Fibroblast of lung (primary cell): ENCODE measurements at places on chromosomes 3 and 15.

DNA sequence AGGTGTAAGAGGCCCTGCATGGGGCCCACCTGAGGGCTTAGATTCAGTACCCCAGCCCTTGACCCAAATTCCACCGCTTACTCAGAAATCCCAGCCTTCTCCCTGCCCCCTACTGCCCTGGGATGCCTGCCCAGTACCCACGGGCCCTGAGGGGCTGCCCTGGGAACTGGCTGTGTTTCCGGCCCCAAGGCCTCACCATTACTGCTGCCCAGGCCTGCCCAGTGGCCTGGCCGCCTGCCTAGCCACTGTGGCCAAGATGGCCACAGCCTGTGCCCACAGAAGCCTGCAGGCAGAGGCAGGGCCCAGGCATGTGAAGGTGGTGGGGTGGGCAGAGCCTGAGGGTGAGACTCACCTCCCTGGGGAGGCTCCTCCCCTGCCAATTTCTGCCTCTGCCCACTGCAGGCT is 6.1 kb upstream of the PRKCD start:
- DNase-seq, result no peak
- no peaks in the 10 kb centered on the region for H3K36me3 ChIP-seq
- no peak overlapping the region for H3K27ac ChIP-seq
- peaks cover 10% of the 10 kb centered on the region for H3K27me3 ChIP-seq
- no peak overlapping the region for H3K4me3 ChIP-seq
- peaks cover 6% of the 10 kb centered on the region for H3K4me1 ChIP-seq

DNA sequence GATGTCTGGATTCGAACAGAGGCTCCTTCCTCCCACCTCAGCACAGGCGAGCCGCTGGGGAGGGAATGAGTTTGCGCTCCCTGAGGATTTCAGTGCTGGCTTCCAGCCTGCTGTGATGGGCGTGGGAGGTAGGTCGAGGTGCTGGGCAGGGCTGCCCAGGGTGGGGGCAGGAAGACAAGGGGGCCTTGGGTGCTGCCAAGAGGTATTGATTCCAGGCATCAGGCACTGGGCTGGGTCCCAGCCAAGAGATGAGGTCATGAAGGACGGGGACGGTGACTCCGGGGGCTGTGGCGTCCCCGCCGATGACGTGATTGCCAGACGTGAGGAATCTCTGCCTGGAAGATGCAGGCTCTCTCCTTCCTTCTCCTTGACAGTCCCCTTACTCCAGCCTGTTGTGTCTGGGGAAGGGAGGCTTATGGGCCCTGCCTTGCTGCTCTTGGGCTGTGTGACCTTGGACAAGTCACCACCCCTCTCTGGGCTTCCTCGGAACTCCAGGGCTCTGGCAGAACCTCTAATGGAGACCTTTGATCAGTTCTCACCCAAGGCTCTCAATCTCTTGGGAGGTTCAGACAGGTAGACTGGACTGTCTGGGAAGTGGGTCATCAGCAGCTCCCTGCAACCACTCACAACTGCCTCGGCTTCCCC is 116.8 kb downstream of the FBLN2 start:
- no peak overlapping the region for H3K27ac ChIP-seq
- H3K4me1 ChIP-seq, result no peaks in the 10 kb centered on the region
- H3K27me3 ChIP-seq, result no peaks in the 10 kb centered on the region
- no peak overlapping the region for H3K4me3 ChIP-seq

DNA sequence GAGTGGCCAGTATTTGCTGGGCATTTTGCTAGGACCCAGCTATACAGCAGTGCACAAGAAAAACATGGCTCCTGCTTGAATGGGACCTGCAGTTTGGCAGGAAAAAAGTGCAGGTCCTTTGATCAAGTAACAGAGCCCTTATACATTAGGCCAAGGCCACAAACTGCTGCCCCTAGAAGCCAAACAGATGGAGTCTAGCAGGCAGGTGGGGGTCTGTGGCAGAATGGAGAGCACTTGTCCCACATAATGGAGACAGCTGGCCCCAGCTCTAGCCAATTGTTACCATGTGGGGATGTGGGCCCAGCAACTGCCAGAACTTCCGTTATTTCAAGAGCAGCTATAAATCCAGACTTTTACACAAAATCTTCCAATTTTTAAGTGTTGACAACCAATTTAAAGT is 79.3 kb downstream of the SHQ1 start:
- no peaks in the 10 kb centered on the region for H3K27me3 ChIP-seq
- DNase-seq, result no peak
- no peak overlapping the region for H3K27ac ChIP-seq
- H3K4me1 ChIP-seq, result no peaks in the 10 kb centered on the region

DNA sequence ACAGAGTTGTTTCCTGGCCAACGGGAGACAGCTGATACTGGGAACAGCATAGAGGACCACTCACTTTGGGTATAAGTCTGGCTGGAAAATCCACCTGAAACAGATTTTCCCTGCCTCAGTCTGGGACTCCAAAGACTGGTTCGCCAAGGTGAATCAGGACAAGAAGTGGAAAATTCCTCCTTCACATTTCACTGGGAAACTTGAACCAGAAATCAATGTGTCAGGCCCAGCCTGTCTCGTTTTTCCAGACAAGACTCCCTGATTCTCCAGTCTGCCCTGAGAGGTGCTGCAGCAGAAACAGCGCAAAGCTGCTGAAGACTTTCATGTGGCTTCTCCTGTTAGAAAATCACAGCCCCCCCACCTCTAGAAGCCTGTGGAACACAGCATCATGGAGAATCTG is 269.8 kb downstream of the OPA1 start:
- DNase-seq, result no peak
- no peaks in the 10 kb centered on the region for H3K27me3 ChIP-seq
- H3K27ac ChIP-seq, result no peak overlapping the region
- H3K4me1 ChIP-seq, result no peaks in the 10 kb centered on the region
- no peak overlapping the region for H3K4me3 ChIP-seq

GRCh38 chr15:85825118-85825517 is 30.4 kb upstream of the KLHL25 start:
- DNase-seq, result no peak
- H3K4me1 ChIP-seq, result no peaks in the 10 kb centered on the region
- no peaks in the 10 kb centered on the region for H3K36me3 ChIP-seq
- no peak overlapping the region for H3K4me3 ChIP-seq
- H3K27me3 ChIP-seq, result no peaks in the 10 kb centered on the region

GRCh38 chr15:51251556-51251955 is 86.8 kb downstream of the CYP19A1 start:
- no peak for DNase-seq
- no peaks in the 10 kb centered on the region for H3K36me3 ChIP-seq
- H3K27ac ChIP-seq, result no peak overlapping the region
- peaks cover 7% of the 10 kb centered on the region for H3K27me3 ChIP-seq
- H3K4me3 ChIP-seq, result no peak overlapping the region

- peak; percentile 75 for DNase-seq
- no peak overlapping the region for H3K4me3 ChIP-seq
- no peaks in the 10 kb centered on the region for H3K36me3 ChIP-seq
- no peaks in the 10 kb centered on the region for H3K27me3 ChIP-seq
Measured at GRCh38 chr3:153614563-153614962, 452.5 kb downstream of the RAP2B start.

DNA sequence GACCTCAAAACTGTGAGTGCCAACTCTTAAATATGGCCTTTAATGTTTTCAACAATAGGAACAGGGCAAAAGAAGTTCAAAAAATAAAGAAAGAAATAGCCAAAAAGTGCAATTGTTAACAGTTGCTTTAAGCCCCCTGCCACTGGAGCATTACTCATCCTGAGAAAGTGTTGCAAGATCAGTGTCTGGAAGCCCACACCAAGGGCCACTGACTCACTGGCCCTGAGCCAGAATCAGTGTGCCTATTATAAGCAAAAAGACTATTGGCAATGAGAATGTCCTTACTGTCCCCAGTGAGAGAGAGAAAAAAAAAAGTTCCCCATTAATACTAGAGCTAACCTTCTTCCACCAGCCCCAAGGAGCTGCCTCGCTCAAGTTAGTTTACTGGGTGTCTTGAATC is 480.1 kb upstream of the ZNF385D start:
- no peaks in the 10 kb centered on the region for H3K4me1 ChIP-seq
- H3K27ac ChIP-seq, result no peak overlapping the region
- no peaks in the 10 kb centered on the region for H3K27me3 ChIP-seq

- peak; percentile 2 for DNase-seq
- H3K36me3 ChIP-seq, result no peaks in the 10 kb centered on the region
- H3K27ac ChIP-seq, result no peak overlapping the region
Measured at GRCh38 chr3:28745436-28745835, 396.8 kb upstream of the AZI2 start.

GRCh38 chr3:120678984-120679383 is 3.1 kb downstream of the HGD start:
- peak overlapping the region; percentile 13 for H3K27ac ChIP-seq
- no peaks in the 10 kb centered on the region for H3K27me3 ChIP-seq
- no peaks in the 10 kb centered on the region for H3K36me3 ChIP-seq
- H3K4me3 ChIP-seq, result no peak overlapping the region
- H3K4me1 ChIP-seq, result peaks cover 7% of the 10 kb centered on the region
- DNase-seq, result no peak

DNA sequence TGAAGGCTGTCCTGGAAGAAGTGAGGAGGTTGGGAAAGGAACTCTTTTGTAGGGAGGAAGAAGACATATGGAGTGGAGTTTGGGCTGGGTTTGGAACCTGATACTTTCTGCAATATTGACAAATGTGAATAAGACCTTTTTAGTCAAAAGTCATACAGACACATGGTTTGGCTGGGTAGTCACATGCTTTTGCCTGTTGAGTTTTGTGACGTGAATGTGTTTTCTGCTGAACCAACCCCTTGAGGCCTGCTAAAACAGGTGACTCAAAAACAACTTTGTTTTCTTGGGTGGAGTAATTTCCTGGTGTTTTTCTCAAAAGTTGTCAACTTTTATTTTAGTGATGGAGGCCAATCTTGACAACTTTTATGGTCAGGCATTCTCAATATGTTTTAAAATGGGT is 39.4 kb upstream of the CCR4 start:
- H3K4me3 ChIP-seq, result no peak overlapping the region
- no peaks in the 10 kb centered on the region for H3K36me3 ChIP-seq
- no peaks in the 10 kb centered on the region for H3K4me1 ChIP-seq
- H3K27me3 ChIP-seq, result no peaks in the 10 kb centered on the region

GRCh38 chr3:197237897-197238296 is 60.5 kb downstream of the DLG1 start:
- no peak for DNase-seq
- H3K4me3 ChIP-seq, result no peak overlapping the region
- H3K27me3 ChIP-seq, result no peaks in the 10 kb centered on the region
- H3K4me1 ChIP-seq, result no peaks in the 10 kb centered on the region
- no peak overlapping the region for H3K27ac ChIP-seq

- DNase-seq, result peak; percentile 68
- H3K4me3 ChIP-seq, result no peak overlapping the region
- H3K27ac ChIP-seq, result peak overlapping the region; percentile 38
- peaks cover 7% of the 10 kb centered on the region for H3K4me1 ChIP-seq
- H3K36me3 ChIP-seq, result no peaks in the 10 kb centered on the region
Measured at GRCh38 chr3:153209596-153209995, 47.6 kb downstream of the RAP2B start.

DNA sequence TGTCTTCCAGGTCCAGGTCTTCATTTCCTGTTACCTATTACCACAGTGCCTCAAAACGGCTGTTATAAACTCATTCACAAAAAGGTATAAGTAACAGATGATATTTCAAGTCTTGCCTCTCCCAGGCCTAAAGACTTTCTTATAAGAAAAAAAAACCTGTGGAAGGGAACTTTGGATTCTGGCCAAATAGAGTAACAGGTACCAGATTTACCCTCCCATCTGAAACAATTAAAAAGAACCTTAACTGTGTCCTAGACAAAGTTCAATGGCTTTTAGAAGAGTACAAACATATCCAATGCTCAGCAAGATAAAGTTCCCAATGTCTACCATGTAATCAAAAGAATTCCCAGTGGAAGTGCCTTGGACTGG is 22.6 kb downstream of the BHLHE40 start:
- no peaks in the 10 kb centered on the region for H3K27me3 ChIP-seq
- no peak for DNase-seq
- H3K4me3 ChIP-seq, result no peak overlapping the region

DNA sequence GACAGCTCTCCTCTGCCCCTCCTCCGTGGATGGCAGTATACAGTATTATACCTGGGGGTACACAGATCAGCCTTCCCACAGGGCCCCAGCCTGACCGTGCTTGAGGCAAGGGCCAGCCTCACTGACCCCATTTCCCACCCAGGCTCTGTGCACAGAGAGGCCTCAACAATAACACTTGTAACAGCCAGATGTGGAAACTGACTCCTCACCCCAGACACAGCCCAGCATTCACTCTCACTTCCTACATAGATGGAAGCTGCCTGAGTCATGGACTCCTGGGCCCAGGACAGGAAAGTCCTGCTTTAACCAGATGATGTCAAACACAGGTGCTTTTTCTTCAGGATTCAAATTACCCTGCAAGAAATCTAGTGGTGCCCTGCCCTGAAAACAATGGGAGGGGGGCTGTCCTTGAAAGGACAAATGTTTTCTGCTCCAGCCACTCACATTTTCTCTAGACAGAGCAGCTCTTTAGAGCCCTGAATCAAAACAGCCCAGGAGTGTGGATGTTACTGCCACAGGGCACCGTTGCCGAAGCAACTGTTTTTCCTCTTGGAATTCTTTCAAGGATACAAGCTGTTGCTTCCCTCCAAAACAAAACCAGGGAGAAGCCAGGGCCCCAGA is 16.4 kb downstream of the CCDC12 start:
- no peaks in the 10 kb centered on the region for H3K27me3 ChIP-seq
- peak; percentile 73 for DNase-seq
- peak overlapping the region; percentile 10 for H3K27ac ChIP-seq
- H3K36me3 ChIP-seq, result no peaks in the 10 kb centered on the region
- H3K4me1 ChIP-seq, result peaks cover 4% of the 10 kb centered on the region
- no peak overlapping the region for H3K4me3 ChIP-seq

DNA sequence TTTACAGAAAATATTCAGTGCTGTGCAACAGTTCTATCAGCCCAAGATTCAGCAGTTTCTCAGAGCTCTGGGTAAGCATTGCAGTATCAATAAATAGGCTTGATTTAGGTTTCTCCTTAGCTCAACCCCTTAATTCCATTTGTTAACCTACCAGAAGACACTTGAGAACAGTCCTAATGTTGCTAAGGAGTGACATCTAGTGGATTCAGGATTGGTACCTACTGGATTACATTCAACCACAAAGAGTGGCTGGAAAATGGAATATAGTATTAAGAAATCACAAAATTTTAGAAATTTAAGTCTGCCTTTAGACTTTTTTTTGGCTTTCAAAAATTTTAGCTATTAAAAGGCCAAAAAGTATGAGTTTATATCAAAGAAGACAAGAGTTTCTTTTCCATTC is 34.7 kb downstream of the POLG start:
- H3K4me3 ChIP-seq, result no peak overlapping the region
- H3K36me3 ChIP-seq, result no peaks in the 10 kb centered on the region
- H3K4me1 ChIP-seq, result no peaks in the 10 kb centered on the region
- DNase-seq, result peak; percentile 42
- no peaks in the 10 kb centered on the region for H3K27me3 ChIP-seq

DNA sequence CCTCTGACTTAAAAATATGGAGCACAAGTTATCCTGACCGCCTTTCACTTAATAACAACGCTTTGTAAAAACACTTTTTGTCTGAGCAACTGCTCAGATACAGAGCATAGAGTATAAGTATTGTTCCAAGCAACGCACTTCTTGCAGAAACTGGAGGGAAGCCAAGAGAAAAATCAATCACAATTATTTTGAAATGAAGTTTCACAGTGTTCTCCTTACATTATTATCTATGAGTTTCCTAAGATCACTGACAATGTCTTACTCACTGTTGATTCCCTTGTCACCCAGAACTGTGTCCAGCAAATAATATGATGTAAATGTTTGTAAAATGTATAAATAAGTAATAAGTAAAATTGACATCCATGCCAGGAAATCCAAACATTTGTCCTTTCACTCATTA is 184.6 kb upstream of the GPR149 start:
- no peak overlapping the region for H3K27ac ChIP-seq
- DNase-seq, result no peak
- no peaks in the 10 kb centered on the region for H3K27me3 ChIP-seq
- H3K36me3 ChIP-seq, result no peaks in the 10 kb centered on the region
- no peaks in the 10 kb centered on the region for H3K4me1 ChIP-seq
- H3K4me3 ChIP-seq, result no peak overlapping the region

GRCh38 chr3:115363071-115363470 is 216.0 kb upstream of the ZBTB20 start:
- H3K36me3 ChIP-seq, result no peaks in the 10 kb centered on the region
- H3K4me1 ChIP-seq, result no peaks in the 10 kb centered on the region
- H3K27ac ChIP-seq, result no peak overlapping the region
